ENCODE measurements at places on chromosomes 16 and 17.

DNA sequence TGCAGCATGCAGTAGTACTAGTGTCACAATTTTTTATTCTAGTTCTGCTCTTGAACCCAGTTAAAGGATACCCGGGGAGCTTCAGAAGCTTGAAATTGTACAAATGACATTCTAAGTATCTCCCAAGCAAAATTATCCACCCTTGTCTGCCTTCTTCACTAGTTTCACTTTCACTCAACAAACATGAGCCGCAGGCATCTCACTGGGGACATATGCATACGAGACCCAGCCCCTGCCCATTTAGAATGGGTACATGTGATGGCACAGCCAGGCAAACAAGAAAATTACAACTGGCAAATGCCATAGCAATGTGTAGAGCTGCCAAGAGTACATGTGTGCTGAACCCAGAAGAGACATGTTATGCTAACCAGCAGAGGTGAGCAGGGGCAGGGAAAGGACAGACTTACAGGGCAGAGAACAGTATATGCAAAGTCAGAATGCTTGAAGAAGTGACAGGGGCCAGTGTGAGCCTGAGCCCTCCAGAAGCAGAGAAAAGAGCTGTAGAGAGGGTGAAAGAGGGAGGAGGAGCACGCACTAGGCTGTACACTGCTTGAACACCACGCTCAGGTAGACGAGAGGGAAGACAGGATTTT, 8.3 kb downstream of the GINS2 start:
- peaks cover 23% of the 10 kb centered on the region for H3K4me1 ChIP-seq
- H3K36me3 ChIP-seq = peaks cover 10% of the 10 kb centered on the region
- no peak for DNase-seq
- H3K27me3 ChIP-seq = no peaks in the 10 kb centered on the region

DNA sequence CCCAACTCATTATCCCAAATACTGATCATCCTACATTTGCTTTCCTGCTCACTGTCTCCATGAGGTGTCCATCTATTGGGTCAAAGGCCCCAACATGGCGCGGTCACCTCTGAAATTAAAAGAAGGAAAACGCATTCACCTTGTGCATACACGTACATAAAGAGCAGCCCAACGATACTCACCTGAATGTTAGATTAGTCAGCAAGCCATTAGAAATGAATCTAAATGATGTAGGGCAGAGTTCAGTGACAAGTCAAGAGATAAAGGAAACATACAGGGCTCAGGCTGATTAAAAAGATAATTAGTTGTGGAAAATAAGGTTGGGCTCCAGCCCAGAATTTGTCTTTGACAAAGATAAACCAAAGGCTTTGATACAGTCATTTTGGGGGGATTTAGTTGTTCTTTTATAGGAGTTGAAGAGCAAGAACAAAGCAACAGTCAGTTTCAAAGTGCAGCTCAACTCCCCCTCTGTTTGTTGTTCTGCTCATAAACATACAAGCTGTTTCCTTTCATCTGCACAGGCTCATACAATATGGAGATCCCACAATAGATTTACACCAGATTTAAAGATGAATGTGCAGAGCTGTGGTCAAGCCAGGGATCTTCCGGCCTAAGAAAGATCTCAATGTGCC, 21.1 kb downstream of the NXPH3 start:
- no peak overlapping the region for H3K27ac ChIP-seq
- no peaks in the 10 kb centered on the region for H3K4me1 ChIP-seq
- H3K4me3 ChIP-seq = no peak overlapping the region
- no peak for DNase-seq
- H3K27me3 ChIP-seq = no peaks in the 10 kb centered on the region

GRCh38 chr17:15462976-15463772, 4.2 kb downstream of the CDRT4 start:
- peaks cover 2% of the 10 kb centered on the region for H3K36me3 ChIP-seq
- DNase-seq = no peak
- H3K4me3 ChIP-seq = no peak overlapping the region
- no peaks in the 10 kb centered on the region for H3K27me3 ChIP-seq
- no peak overlapping the region for H3K27ac ChIP-seq

DNA sequence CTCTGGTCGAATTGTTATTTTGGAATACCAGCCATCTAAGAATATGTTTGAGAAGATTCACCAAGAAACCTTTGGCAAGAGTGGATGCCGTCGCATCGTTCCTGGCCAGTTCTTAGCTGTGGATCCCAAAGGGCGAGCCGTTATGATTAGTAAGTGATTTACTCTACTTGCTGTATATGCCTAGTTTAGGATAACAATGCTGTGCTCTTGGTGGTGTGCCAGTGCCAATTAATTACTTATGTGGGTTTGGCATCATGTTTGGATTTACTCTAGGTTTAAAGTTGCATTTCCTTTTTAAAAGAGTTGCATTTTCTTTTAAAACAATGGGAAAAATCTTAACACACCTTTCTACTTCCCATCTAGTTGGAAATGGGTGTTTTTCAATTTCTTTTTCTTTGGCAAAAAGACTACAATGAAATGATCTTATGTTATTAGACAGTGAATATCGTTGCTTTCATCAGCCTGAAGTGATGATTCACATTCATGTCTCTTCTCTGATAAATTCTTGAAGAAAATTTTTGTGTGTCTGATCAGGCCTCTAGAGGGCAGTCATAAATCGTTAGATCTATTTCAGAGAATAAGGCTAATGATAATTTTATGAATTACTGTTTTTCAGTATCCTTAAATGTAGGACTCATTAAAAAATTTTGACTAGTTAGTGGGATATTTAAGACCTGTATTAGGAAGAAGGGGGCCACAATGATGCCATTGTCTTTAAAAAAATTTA, 5.6 kb downstream of the SF3B3 start:
- H3K27ac ChIP-seq = peak overlapping the region; percentile 95
- H3K27me3 ChIP-seq = no peaks in the 10 kb centered on the region
- H3K36me3 ChIP-seq = peaks cover 24% of the 10 kb centered on the region
- no peak for DNase-seq
- H3K4me3 ChIP-seq = peak overlapping the region; percentile 80
- H3K4me1 ChIP-seq = peaks cover 74% of the 10 kb centered on the region

GRCh38 chr17:19023209-19023999, 18.8 kb upstream of the FAM83G start:
- DNase-seq = no peak
- H3K27me3 ChIP-seq = no peaks in the 10 kb centered on the region
- no peak overlapping the region for H3K4me3 ChIP-seq
- H3K36me3 ChIP-seq = peaks cover 3% of the 10 kb centered on the region
- no peak overlapping the region for H3K27ac ChIP-seq

DNA sequence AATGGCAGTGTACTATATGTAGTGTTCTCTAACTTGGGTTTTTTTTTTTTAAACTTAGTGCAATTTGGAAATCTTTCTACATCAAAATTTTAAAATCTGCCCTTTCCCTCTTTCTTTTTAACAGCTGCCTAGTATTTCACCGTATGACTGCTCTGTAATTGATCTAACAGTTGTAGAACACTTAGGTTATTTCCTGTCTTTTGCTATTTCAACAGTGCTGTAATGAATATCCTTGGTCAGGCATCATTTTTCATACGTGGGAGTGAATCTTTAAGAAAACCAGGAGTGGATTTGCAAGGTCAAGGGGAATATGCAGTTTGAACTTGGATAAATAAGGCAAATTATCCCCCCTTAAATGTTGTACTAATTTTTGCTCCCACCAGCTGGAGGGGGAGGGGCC, 3.8 kb downstream of the NLRC5 start:
- peaks cover 82% of the 10 kb centered on the region for H3K4me1 ChIP-seq
- H3K27ac ChIP-seq = peak overlapping the region; percentile 72
- peaks cover 20% of the 10 kb centered on the region for H3K36me3 ChIP-seq

- DNase-seq = no peak
- no peaks in the 10 kb centered on the region for H3K27me3 ChIP-seq
- H3K4me1 ChIP-seq = peaks cover 36% of the 10 kb centered on the region
- peaks cover 3% of the 10 kb centered on the region for H3K36me3 ChIP-seq
- peak overlapping the region; percentile 90 for H3K27ac ChIP-seq
Measured at GRCh38 chr16:71460941-71461340, 1.1 kb downstream of the ZNF23 start.

GRCh38 chr17:75646638-75646992, 13.4 kb downstream of the SMIM5 start:
- H3K36me3 ChIP-seq = peaks cover 9% of the 10 kb centered on the region
- no peak overlapping the region for H3K4me3 ChIP-seq
- H3K4me1 ChIP-seq = no peaks in the 10 kb centered on the region
- H3K27me3 ChIP-seq = no peaks in the 10 kb centered on the region

- H3K4me1 ChIP-seq = peaks cover 36% of the 10 kb centered on the region
- no peak for DNase-seq
- H3K27me3 ChIP-seq = no peaks in the 10 kb centered on the region
- no peak overlapping the region for H3K4me3 ChIP-seq
Measured at GRCh38 chr17:67095803-67096202, 51.4 kb downstream of the CACNG1 start.

- H3K4me3 ChIP-seq = no peak overlapping the region
- H3K27me3 ChIP-seq = no peaks in the 10 kb centered on the region
- no peaks in the 10 kb centered on the region for H3K36me3 ChIP-seq
- H3K4me1 ChIP-seq = no peaks in the 10 kb centered on the region
Measured at GRCh38 chr17:49588312-49588711, 12.6 kb downstream of the NXPH3 start.
